ENCODE measurements at places on chromosomes 4 and X. TPM values are rescaled to one million over a fixed set of nuclear protein-coding genes. Genes with fewer than 3 reads are reported as not detected.

DNA sequence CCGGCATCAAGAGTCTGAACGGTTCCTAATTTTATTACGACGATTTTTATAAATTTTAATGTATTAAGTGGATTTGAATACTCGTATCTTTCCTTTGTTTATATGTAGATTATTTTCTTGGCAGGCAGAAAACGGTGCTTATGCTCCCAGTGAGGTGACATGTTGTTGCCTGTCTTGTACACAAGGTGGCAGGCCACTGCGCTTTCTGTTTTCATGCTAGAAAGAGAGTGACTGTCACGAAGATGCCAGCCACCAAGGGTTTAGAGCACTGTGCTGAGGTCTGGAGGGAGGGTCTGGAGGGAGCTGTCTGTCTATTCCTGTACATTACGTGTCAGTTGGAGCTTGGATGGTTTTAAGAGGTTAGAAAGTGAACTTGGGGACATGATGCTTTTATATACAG lies 87.7 kb downstream of the SHROOM2 start:
- DNase-seq, result no peak

DNA sequence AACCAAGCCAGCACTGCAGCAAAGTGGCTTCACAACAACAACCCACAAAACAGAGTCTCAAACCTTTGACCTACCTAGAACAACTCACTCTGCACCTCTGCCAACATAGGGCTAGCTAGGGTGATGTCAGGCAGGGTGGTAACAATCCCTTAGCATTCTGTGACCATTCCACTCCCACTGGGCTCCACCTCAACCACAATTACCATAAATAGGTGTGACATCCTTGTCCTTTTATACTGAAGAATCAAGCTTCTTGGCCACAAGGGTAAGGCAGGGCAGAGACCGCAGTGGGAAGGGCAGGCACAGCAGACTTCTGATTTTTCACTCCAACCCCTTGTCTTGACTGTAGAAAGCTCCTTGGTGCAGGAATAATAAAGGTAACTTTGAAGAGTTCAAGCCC lies 795.4 kb upstream of the DIAPH2 start:
- DNase-seq, result no peak

DNA sequence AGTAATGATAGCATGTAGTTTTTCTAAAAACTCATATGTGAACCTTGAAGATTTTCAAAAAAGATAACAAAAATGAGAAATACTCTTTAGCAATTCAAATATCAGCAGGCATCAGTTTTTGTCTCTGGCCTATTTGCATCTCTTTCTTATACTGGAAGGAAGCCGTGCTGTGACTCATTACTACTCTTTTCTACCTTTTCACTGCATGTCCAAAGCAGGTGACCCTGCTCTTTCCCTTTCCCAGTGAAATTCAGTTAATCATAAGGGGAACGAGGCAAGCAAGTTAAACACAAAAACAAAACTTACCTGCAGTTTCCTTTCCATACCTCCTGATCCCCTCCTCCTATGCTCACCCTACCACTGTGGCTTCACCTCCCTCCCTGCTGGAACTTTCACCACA lies 9.3 kb downstream of the SPATA4 start:
- DNase-seq, result no peak

Gene DDX53
- total RNA-seq, result not detected

DNA sequence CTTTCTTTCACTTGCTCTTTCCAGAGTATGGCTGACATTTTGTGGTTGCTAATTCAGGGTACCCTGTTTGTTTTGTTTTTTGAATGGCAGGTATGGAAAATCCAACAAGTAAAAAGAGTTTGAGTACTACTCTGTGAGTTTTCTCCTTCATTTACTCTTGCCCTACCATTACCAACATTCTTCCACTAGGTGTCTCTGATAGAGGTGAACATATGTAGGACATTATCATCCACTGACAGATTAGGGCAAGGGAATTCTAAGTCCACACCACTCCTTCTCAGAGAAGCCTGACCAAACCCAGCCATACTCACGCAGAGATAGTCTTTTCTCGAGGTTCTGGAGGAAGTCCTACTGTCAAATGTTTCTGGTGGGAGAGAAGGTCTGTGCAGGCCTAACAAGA lies 36.7 kb upstream of the HDAC8 start:
- no peak for DNase-seq

Gene CT45A5
- not detected for total RNA-seq

Gene PHEX
- total RNA-seq, result 0.67 TPM

Gene MAGEC2
- not detected for total RNA-seq

GRCh38 chr4:78417603-78418002 lies 134.0 kb upstream of the ANXA3 start:
- DNase-seq, result no peak
